ENCODE measurements at places on chromosomes 11 and 22.

DNA sequence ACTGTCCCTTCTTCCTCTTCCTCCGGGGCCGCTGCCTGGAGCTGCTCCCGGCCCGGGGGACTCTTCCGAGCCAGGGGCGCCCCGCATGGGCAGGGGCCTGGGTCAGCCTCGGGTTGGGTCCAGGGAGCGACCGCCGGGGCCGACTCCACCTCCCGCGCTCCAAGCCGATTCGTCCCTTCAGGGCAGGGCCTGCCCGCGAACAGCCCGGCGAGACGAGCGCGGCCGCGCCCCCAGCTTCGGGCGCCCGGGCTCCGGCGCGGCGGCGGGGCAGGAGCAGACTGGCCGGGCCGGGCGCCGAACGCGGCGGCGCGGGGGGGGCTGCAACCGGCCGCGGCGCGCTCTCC lies at the start of gene LARGE1:
Gene LARGE1, minus strand, starts transcription at position 280 of the 344 bp plus-strand sequence.
- DNase-seq, result no peak

- DNase-seq, result no peak
Measured at GRCh38 chr11:13480198-13480597, 15.6 kb downstream of the PTH start.

DNA sequence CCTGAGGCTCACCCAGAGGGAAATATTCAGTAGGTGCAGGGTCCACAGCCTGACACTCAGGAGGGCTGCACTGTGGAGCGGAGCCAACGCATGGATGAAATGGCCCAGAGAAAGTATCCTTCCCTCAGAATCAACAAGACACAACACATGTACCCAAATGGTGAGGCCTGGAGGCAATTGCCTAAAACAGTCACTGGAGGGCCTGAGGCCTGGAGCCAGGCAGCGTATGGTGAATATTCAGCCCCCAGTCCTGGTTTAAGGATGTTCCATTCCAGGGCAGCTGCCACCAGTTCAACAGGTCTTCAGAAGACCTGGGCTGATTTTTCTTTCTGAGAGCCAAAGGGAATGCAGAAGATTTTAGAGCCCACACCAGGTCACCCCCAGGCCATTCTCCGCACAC lies 264.8 kb downstream of the INSC start:
- no peak for DNase-seq

- DNase-seq, result no peak
Measured at GRCh38 chr11:43498561-43498960, 139.8 kb downstream of the TTC17 start.

DNA sequence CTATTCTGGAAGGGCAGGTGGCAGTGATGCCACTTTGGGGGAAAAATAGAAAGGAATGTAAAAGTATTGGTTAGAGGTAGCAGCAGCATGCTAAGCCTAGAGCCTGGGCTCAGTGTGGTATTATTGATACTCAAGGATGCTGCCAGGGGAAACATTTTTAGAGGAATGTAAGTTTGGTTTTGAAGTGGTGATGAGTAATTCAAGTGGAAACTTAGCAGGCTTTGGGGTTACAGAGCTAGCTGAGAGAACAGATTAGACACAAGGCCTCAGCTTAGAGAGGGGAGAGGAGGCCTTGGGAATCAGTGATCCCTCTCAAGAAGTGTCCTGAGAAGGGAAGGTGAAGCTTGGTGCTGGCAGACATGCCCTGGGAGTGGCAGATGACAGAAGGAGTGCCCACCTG lies 32.9 kb upstream of the DDI1 start:
- DNase-seq, result no peak

DNA sequence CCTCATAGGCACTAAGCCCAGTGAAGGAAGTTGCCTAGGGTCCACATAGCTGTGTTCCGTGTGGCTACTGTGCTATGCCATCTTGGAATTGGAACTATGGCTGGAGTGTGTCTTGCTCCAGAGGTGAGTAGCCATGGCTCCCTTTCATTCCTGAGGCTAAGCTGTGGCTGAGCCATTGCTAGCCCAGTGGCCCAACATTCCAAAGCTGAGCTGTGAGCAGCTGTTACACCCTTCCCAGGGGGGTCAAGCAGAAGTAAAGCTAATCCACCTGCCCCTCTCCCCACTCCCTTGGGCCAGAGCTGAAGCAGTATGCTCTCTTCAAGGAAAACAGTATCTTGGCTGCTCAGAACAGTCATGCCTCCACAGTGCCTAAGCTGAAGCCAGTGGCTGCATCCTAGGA lies 51.1 kb downstream of the USP35 start:
- no peak for DNase-seq

GRCh38 chr22:49663311-49663711 lies 164.4 kb downstream of the BRD1 start:
- DNase-seq, result no peak

- DNase-seq, result no peak
Measured at GRCh38 chr11:131370090-131370751, at the start of gene NTM. NTM (plus strand) TSS chr11:131370615.

DNA sequence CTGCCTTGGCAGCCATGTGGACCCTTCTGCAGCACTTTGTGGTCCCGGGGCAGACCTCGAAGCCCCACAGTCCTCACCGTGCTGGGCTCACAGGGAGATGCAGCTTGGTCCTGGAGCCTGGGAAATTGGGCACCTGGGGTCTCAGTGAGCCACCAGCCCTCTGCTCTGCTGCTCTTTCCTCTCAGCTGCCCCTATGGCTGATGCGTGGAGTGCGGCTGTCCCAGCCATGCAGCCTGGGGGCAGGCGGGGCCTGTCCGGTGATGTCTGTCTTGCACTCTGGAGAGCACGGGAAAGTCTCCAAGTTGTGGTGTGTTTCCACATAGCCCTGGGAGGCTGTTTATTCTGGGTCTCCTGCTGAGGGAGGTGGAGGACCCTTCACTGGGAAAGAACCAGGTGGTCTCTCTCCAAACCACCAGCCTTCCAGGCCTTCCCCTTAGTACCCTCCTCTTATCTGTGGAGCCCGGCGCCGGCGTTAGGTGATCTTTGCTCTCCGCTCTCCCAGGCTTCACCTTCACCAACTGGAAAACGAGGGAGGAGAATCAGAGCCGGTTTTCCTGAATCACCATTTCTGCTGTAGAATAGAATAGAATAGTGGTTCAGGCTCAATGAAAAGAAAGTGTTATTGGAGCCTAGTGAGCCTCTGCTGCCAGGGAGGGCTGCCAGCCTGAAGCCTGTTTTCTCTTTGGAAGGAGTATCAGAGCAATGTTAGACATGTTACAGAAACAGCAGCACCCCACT lies 41.2 kb upstream of the GRAMD4 start:
- DNase-seq, result no peak

GRCh38 chr22:45799291-45799690 lies 127.7 kb downstream of the ATXN10 start:
- DNase-seq, result no peak

DNA sequence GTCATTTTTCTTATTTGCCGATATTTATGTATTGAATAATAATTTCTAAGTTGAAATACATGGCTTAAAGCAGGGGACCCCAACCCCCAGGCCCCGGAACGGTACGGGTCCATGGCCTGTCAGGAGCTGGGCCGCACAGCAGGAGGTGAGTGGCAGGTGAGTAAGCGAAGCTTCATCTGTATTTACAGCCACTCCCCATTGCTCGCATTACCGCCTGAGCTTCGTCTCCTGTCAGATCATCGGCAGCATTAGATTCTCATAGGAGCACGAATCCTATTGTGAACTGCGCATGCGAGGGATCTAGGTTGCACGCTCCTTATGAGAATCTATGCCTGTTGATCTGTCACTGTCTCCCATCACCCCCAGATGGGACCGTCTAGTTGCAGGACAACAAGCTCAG lies 4.5 kb downstream of the ZMAT5 start:
- DNase-seq, result no peak

DNA sequence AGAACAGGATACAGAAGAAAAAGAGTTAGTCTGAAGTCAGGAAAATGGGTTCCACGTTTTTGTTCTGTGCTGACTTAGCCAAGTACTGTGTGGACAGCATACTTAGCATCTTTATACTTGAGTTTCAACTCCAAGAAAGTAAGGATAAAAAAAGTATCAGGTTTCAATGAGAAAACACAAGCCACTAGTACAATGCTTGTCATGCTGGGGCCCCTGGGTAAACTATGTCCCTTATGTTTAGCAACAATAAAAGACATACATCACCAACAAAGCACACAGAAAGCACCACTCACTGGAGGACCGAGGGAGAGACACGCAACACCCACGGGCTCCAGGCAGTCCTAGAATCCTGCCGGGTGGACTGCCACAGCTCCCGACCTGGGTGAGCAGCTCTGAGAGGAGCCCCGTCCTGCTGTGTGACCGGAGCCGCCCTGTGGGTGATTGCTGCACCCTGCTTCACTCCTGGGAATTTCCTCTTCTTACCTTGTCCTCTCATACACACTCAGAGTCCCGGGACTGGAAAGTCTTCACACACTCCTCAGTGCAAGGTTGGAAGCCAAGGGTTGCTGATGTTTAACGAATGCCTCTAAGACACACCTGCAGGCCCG lies 890.5 kb downstream of the BRD1 start:
- no peak for DNase-seq

- DNase-seq, result no peak
Measured at GRCh38 chr11:122678406-122678805, 22.9 kb downstream of the UBASH3B start.

DNA sequence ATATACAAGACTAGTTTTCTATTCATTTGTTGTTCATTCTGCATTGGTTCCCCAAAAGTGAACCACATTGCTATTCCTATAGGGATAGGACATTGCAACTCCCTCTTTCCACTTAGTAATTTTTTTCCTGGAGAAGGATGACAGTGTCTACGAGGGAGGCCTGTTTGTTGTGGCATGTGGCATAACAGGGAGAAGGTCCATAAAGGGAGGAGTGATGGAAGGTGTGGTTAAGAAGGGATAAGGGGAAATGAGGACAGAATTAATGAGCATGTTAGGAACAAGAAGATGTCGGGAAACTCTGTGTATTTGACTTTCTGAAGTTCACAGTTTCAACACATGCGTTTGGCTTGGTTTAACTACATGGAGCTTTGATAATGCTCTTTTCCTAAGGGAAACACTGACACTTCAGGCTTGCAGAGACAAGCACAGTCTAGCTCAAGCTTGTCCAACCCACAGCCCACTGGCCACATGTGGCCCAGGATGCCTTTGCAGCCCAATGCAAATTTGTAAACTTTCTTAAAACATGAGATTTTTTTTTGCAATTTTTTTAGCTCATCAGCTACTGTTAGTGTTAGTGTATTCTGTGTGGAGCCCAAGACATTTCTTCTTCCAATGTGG lies 149.7 kb downstream of the TRPC6 start:
- DNase-seq, result no peak

DNA sequence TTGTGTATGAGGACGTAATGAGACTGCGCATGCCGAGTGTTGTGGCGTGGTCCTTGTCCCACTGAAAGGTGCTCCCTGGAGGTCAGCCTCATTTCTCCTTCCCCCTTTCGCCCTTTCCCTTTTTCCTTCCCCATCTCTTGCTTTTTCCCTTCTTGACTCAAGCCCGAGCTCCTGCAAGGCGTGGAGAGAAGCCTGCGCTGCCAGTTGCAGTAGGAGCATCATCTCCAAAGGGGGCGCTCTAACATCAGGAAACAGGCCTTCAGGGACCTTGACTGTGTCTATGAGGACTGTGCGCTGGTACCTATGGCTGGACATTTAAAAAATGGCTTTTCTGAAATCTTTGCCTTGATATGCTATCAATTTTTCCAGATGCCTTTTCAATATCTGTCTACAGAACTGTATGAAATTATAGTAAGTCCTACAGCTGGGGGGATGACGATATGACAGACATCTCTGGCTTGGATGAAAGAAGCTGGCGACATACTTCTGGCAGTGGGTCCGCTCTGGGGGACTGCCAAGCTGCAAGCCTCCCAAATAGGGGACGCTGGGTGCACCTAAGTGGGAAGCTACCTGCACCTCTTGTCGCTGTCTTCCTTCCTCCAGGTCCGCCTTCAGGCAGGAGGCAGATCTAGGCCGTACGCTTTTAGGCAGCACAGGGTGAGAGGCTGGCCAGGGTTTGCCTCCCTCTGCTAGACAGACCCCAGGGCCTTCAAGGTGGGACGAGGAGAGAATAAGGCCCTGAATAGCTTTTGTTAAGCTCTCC lies 96.5 kb downstream of the NXPE2 start:
- DNase-seq, result no peak

DNA sequence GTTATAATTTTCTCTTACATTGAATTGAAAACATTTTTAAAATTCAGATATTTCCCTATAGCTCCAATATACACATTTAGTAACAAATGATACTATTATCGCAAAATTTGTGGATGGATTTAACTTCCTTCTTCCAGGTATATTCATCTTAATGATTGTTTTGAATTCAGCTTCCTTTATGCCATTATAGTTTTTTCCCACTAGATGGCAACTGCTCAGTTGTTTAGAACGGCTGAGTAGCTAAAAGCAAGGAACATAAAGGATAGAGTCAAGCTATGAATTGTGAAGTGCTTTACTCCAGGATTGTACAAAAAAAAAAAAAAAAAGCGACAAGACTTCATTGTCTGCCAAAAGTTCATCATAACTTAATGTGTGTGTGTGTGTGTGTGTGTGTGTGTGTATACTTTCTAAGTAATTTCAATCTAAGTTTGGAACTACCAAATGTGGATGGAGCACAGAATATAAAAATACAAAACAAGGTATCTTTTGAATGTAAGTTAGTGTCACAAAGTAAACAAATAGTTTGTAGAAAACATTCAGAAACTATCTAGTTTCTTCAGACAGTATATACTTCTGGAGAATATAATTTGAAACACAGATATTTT lies 846.4 kb downstream of the DLG2 start:
- no peak for DNase-seq

DNA sequence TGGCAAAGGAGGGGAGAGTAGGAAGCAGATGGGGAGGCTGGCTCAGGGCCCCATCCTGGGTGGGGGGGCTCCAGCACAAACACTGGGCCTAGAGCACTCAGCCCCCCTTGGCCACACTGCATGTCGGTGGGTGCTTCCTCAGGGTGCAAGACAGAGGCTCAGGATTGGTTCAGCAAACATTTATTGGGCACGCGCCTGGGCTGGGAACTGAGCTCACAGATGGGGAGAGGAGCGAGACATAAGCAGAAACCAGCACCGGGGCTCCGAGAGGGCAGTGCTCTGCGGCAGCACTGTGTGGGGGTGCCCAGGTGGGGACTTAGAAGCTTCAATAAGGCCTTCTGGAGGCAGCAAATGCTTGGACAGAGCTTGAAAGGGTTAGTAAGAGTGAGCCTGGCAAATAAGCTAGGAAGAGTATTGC lies 12.1 kb upstream of the EHD1 start:
- no peak for DNase-seq

DNA sequence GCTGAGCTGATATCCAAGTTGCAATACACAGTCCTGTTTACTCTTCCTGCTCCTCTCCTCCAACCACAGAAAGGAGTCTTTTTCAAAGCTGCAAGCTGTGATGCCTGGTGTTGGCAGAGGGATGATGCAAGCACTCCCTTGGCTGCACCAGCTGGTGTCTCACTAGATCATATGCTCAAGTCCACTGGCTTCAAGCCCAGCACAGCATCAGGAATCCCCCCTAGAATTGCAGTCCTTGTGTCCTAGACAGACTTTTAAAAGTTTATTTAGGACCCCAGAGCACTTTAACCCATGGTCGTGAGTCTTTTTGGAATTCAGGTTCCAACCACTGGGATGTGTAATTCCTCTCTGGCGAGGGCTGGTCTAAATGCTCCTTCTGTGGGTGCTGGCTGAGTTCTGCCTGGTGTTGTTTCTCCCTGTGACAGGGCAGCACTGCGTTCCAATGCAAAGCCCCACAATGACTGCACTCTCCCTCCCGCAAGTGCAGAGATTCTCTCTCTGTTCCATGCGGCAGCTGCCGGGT lies 1.9 kb upstream of the HEPN1 start:
- no peak for DNase-seq
